Stimulated activated CD4-positive, alpha-beta T cell treated with anti-CD3 and anti-CD28 coated beads, TNF-alpha, amount 100 ng/mL, for 1 hour (primary cell): ENCODE measurements at places on chromosomes 5 and 9.

- DNase-seq, result no peak
These were observed 140.8 kb downstream of the TSSK1B start for GRCh38 chr5:113293975-113294310.

DNA sequence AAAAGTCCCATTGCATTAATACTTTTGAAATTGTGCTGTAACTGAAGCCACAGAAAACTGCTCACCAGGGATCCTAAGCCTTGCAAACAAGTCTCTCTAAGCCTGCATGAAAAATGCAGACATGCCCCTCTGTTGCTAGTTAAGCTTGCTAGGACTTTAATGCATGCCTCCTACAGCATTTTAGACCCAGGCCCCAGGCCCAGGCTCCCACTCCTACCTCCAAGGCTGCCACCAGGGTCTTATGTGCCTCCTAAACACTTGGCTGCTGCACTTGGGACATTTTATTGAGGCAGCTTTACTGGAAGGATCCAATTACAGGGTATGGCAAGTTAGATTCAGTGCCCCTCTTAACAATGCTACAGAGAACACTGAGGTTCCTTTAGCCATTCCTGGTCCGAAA, 467.3 kb upstream of the CLINT1 start:
- DNase-seq, result no peak

- no peak for DNase-seq
These were observed 93.7 kb downstream of the JAKMIP2 start for GRCh38 chr5:147688656-147689356.

DNA sequence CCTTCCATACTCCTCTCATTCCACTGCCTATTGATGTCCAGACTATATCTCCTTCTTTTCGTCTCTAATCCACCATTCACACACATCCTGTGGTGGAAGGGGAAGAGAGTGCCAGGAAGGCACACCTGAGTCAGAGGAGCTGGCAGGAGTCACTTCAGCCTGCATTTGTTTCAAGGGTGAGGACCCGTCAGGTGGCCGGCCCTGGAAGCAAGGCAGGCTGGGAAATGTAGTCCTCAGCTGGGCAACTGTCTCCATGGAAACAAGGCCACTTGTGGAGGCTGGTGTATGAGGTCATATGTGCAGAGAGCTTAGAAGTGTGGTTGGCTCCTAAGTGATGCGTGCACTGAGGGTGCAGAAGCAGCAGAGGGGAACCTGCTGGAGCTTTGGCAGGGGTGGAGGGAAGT, 278.4 kb downstream of the NSG2 start:
- no peak for DNase-seq

DNA sequence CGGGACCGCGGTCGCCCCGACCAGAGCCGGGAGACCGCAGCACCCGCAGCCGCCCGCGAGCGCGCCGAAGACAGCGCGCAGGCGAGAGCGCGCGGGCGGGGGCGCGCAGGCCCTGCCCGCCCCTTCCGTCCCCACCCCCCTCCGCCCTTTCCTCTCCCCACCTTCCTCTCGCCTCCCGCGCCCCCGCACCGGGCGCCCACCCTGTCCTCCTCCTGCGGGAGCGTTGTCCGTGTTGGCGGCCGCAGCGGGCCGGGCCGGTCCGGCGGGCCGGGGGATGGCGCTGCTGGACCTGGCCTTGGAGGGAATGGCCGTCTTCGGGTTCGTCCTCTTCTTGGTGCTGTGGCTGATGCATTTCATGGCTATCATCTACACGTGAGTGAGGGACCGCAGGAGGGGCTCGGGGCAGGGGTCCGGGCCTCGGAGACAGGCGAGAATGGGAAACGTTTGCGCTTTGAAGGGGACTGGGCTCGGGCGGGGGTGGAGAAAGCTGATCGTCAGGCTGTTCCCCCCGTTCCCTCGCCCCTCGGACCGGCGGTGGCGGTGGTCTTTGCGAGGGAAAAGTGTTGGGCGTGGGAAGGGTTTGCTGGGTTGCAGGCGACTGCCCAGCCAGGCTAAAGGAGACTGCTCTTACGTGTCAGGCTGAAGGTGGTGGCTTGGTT, 457 bp downstream of the UGCG start:
- no peak for DNase-seq

GRCh38 chr9:126377536-126377935, 50.9 kb downstream of the MVB12B start:
- no peak for DNase-seq

GRCh38 chr5:15391704-15392397, 108.1 kb upstream of the FBXL7 start:
- DNase-seq, result no peak

DNA sequence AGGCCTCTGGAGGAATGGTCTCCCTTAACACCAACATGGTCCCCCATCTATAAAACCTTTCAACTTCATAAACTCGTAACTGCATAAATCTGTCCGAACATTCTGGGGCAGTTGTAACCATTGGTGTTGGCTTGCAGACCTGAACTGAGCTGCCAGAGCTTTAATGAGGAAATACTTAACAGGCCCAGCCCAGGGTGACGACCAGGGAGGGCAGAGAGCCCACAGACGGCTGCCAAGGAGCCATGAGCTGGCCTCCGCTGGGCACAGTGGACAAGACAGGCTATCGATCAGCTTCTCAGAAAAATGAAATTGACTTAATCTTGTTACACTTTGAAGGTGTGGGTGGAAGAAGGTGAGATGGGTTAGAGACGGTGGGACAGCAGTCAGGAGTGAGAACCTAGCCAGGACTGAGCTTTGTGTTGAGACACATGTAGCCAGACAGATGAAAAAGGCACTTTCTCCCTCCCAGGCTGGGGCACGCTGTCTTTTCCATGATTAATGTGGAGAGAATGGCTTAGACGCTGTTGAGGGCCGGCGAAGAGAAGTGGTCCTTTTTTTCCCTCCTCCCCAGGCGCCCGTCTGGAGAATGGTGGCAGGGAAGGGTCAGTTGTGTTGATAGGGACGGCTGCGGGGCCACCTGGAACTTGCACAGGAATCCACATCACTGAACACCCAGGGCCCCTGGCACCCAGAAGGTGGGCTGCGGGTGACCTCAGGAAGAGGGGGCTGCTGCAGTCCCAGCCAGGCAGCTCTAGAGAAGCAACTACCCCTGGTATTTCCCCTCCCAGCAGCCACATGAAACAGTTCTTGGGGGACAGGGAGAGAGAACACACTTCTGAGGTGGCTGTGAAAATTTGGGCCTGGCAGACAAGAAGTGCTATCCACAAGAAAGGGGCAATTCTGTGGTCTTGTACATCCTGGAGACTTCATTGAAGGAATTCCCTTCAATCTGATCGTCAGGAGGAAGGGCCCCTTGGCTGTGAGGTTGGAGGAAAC, 27.3 kb upstream of the TCOF1 start:
- DNase-seq, result no peak

GRCh38 chr9:28668158-28668557, 1094.9 kb upstream of the C9orf72 start:
- DNase-seq, result no peak

DNA sequence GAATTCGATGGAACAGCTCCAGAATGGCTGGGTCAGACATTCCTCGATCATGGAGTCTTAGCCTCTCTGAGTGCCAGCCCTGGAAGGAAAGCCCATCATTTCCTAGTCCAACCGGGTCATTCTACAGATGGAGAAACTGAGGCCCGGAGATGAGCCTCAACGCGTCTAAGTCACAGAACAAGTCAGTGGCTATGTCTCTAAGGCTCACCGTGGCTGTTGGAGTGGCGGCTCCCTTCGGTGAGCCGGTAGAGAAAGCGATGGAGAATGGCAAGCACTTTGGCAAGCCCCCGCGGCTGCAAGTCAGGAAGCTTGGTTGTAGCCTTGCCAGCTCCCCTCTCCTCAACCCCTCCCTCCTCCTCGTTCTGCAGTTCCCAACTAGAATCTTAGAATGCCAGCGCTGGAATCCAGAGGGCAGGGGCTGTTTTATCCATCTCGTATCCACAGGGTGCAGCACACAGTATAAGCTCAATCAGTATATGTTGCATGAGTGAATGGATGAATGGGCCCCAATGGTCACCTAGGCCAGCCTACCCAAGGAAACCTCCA, 438 bp upstream of the ARSI start:
- DNase-seq, result no peak

- no peak for DNase-seq
These were observed 638 bp downstream of the MARCHF3 start for GRCh38 chr5:127029581-127030258.

DNA sequence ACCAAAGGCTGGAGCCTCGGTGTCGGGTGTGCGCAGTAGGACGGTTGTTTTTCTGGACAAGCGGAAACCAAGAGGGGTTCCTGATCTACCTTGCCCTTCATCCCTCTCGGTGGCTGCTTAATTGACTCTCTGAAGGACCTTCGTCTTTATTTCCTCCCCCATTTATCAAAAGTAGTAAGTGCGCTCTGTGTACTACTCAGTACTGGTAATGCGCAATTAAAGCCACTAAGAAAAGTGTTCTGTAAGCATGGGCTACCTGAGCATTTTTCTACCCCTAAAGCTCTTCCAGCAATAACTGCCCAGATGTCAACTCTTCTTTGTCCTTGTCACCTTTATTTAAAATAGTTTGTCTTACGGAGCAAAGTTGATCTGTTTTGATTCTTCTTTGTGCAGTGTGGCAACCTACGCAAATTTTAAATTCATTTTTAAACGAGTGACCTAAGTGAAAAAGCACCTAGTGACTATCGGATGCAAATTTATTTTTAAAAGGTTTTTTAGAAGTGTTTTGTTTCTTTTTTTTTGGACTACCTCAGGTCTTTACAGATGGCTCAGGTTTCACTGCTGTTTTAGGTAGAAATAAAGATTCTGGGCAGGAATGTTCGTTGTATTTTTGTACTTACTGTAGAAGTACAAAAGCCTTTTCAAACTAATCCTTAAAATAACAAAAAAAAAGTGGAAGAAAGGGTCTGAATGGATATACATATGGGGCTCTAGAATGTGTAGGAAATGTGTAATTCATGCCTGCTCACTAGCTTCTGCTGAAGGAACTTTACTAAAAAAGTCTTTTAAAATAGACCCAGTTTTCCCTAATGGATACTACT, 2.0 kb downstream of the JMY start:
- no peak for DNase-seq

- DNase-seq, result no peak
These were observed 39.7 kb downstream of the RAPGEF6 start for GRCh38 chr5:131595088-131596033.

GRCh38 chr5:37791321-37791720, 48.5 kb downstream of the GDNF start:
- DNase-seq, result no peak

- DNase-seq, result no peak
These were observed 363 bp upstream of the MAMDC2 start for GRCh38 chr9:70043285-70043684.

- DNase-seq, result no peak
These were observed 71.9 kb upstream of the LARP1 start for GRCh38 chr5:154683101-154683880.

GRCh38 chr9:27629425-27629824, 56.1 kb upstream of the C9orf72 start:
- DNase-seq, result no peak

DNA sequence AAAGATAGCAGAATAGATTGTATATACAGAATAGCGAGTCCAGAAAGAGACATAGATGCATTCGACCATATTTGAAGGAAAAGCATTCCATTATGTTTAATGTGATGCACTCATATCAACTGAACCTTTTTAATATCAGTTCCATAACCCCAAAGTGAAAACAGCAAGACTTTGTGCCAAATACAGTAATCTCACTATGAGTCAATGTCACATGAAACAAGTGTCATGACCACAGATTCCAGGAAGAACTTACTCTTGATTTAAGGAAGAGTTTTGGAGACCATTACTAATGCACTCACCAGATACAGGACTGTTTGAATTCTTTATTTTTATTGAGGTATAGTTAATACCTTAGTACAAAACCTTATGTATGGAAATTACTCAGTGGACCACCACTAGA, 220.5 kb downstream of the SH3GL2 start:
- DNase-seq, result no peak

- DNase-seq, result no peak
These were observed 35.1 kb upstream of the ADRB2 start for GRCh38 chr5:148791334-148791667.

- DNase-seq, result no peak
These were observed 53.6 kb downstream of the GADD45G start for GRCh38 chr9:89658401-89658800.

DNA sequence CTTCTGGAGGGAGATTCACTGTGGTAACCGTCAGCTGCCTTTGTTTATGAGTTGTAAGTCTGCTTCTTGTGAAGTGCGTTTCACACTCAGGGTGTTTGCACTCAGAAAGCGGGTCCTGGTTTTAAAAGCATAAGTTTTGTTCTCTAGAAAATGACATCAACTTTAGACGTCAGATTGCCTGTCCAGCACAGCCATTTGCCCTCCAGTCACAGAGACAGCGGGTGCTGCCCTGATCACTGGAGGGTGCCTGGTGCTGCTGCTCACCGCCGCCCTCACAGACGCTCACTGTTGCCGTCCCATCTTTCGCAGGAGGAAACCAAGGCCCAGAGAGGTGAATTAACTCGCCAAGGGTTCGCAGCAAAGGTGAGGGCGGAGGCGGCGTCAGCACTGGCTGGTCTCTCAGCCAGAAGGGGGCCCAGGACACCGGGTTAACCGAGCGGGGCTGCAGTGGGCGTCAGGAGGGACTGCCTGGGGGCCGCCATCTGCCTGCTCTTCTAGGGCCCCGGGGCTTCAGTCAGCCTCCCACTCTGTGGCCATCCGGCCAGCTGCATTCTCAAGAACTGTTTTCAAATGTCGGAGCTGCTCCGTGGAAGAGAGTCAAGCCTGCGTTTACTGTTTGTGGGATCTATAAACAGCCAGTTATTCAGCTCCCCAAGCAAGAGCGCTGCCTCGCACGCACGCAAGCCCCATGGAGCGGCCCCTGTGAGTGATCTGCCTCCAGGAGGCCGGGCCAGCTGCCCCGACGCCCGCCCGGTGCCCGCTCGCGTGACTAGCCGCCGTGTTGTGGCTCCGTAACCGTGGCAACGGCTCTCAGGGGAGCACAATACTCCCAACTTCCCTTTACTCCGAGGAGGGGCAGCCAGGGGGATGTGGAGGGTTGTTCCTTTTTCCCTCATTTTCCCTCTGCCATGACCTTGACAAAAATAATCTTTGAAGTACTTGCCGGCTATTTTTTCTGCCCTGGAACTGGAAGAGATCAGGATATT, 43.4 kb upstream of the EXOC3 start:
- DNase-seq, result no peak

- no peak for DNase-seq
These were observed 62.3 kb downstream of the NR6A1 start for GRCh38 chr9:124708633-124709291.

DNA sequence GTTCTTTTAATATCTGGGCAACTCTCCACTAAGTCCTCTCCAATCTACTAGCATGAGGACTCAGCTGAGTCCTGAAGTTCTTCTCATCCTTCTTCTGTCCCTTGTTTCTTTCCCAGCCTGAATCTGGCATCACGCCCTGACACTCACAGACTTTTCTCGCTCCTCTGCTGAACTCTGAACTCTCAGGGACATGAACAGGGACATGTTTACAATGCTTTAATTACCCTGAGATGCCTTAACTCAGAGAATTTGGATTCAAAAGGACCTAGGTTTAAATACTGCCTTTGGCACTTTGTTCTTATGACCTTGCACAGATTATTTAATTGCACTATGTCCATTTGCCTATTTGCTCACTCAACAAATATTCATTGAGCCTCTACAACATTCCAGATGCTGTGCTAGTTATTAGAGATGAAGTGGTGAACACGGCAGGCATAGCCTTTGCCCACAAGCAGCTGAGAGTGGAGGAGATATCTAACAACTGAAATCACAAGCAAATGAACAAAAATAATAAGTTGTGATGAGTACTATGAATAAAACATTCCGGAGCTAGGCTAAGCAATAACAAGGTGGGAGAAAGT, 106.0 kb downstream of the ADRB2 start:
- DNase-seq, result no peak

- no peak for DNase-seq
These were observed 151.0 kb downstream of the MYO10 start for GRCh38 chr5:16784843-16785791.

GRCh38 chr9:120856700-120857099, 14.0 kb upstream of the PSMD5 start:
- DNase-seq, result no peak

GRCh38 chr9:134497283-134497860, 144.2 kb upstream of the COL5A1 start:
- no peak for DNase-seq
